Right ventricle myocardium superior (tissue), 1 donor: ENCODE measurements at places on chromosomes 11 and 22. TPM values are rescaled to one million over a fixed set of nuclear protein-coding genes. Genes with fewer than 3 reads are reported as not detected.
A peak's percentile ranks its signal among the peaks of the same experiment; 100 is the strongest.

GRCh38 chr11:69008737-69009440 is 4.2 kb downstream of the MRGPRF start:
- peak; percentile 81 for DNase-seq

DNA sequence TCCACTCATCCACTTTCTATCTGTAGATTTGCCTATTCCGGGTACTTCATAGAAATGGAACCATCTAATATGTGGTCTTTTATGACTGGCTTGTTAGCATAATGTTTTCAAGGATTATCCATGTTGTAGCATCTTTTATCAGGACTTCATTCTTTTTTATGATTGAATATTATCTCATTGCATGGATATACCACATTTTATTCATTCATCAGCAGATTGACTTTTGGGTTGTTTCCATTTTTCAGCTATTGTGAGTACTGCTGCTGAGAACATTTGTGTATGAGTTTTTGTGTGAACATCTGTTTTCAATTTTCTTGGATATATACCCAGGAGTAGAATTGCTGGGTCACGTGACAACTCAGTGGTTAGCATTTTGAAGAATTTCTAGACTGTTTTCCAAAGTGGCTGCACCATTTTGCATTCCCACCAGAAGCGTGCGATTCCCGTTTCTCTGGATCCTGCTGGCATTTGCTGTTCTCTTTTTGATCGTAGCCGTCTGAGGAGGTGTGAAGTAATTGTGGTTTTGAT is 8.9 kb downstream of the DERL3 start:
- no peak for DNase-seq

The SYT9 gene
- 0.13 TPM for total RNA-seq

DNA sequence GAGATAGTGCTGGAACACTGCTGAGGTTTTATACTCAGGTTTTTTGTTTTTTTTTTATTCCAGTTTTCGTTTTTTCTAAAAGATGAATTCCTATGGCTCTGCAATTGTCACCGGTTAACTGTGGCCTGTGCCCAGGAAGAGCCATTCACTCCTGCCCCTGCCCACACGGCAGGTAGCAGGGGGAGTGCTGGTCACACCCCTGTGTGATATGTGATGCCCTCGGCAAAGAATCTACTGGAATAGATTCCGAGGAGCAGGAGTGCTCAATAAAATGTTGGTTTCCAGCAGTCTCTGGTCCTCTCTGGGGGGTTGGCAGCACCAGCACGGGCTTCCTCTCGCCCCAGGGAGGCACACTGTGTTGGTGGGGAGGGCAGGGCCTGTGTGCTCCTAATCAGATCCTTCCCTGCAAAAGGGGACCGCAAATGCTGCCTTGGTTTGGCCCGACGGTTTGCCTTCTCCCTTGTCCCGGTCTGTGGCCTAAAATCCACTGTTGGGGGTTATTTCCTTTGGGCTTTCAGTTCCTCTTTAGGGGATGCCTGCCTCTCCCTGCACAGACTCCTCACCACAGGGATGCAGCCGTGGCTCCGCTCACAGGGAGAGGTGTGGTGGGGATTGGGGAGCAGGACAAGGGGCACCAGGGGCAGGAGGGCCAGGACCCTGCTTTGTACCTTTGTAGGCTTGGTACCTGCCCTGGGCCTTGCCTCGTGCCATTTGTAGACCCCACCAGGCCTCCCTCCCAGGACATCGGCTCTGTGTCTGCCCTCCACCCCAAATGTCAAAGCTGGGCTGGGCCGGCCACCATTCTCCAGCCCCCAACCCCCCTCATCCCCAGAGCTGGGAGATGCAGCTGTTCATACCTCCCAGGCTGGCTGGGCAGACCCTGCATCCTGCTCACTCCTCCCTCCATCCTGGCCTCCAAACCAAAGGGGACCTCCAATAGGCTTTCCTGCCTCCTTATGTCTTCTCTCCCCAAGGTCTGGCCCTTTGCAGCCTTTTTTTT is 13.5 kb downstream of the MCAT start:
- no peak for DNase-seq

The DKK3 gene
- 520 TPM for total RNA-seq

The LRRC56 gene
- 0.13 TPM for total RNA-seq

The GTSE1 gene
- 0.43 TPM for total RNA-seq

The PANX3 gene
- total RNA-seq: not detected

The TP53AIP1 gene
- not detected for total RNA-seq

The UBQLN3 gene
- total RNA-seq: not detected

DNA sequence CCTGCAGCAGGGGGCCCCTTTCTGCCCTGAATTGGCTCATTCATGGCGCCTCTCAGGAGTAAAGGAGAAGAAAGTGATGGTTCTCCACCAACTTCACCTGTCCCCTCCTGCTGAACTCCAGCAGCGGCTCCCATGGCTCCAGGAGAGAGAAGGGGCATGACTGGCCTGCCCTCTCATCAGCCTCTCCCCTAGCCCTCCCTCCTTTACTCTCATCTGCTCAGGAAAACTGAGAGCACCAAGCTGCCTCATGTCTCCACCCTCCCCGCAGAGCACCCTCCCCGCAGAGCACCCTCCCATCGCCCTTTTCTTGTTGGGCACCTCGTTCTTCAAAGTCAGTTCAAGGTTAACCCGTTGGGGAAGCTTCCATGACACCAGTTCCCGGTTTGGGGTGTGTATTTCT is 82.1 kb upstream of the ATXN10 start:
- no peak for DNase-seq

- DNase-seq: peak; percentile 66
Measured at GRCh38 chr22:22877523-22878210, 9.9 kb upstream of the IGLL5 start.

The PARVG gene
- total RNA-seq: 3.5 TPM

The JOSD1 gene
- total RNA-seq: 17.2 TPM

- DNase-seq: no peak
Measured at GRCh38 chr22:37266581-37267134, 15.7 kb upstream of the CYTH4 start.

- no peak for DNase-seq
Measured at GRCh38 chr11:122207921-122208764, 92.1 kb upstream of the BLID start.

GRCh38 chr22:37098976-37099591 is 10.4 kb downstream of the TMPRSS6 start:
- DNase-seq: no peak

The CCDC116 gene
- 0.24 TPM for total RNA-seq

The SLC22A12 gene
- total RNA-seq: not detected

The GGT5 gene
- 21.0 TPM for total RNA-seq

The RAB38 gene
- 0.73 TPM for total RNA-seq

The KBTBD3 gene
- total RNA-seq: 7.6 TPM

DNA sequence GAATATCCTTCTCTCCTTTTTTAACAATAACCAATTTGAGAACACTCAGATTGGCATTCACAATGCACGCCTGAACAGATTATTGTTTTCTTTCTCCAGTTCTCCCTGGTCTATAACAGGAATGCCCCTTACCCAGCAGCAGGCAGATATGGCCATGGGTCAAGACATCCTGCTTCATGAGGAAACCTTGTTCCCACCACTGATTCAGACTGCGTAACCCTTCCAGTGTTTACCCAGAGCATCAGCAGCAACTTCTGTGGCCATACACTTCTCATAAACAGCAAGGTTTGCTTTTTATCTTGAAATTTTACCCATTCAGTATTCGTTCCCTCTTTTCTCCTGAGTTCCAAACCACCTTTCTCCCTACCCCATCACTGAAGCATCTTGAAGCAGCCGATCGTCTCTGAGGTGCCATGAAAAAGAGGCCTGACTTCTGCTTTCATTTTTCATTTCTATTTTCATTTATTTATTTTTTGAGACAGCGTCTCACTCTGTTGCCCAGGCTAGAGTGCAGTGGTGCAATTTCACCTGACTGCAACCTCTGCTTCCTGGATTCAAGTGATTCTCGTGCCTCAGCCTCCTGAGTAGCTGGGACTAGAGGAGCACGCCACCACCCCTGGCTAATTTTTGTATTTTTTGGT is 9.6 kb downstream of the PTS start:
- DNase-seq: no peak

DNA sequence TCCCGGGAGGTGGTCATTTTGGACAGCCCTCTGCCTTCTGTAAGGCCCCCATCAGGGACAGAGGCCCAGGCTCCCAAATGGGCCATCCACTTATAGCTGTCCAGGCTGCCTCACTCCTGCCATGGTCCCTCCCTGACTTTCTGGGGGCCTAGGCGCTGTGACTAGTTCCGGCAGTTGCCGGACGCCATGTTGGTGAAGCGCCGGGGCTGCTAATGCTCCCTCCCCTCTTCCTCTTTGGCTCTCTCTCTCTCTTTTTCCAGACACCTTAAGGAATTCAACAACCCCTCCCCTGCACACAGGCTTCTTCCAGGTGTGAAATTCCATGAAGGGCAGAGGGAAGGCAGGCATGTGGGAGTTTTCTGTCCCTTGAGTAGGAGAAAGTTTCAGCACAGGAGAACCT is 445.6 kb downstream of the SOX6 start:
- DNase-seq: no peak

GRCh38 chr11:65487467-65488272 is 11.2 kb upstream of the MALAT1 start:
- peak; percentile 99 for DNase-seq

GRCh38 chr11:128733440-128734102 is 39.7 kb downstream of the FLI1 start:
- DNase-seq: no peak

GRCh38 chr11:82315093-82315492 is 418.6 kb downstream of the FAM181B start:
- DNase-seq: no peak

DNA sequence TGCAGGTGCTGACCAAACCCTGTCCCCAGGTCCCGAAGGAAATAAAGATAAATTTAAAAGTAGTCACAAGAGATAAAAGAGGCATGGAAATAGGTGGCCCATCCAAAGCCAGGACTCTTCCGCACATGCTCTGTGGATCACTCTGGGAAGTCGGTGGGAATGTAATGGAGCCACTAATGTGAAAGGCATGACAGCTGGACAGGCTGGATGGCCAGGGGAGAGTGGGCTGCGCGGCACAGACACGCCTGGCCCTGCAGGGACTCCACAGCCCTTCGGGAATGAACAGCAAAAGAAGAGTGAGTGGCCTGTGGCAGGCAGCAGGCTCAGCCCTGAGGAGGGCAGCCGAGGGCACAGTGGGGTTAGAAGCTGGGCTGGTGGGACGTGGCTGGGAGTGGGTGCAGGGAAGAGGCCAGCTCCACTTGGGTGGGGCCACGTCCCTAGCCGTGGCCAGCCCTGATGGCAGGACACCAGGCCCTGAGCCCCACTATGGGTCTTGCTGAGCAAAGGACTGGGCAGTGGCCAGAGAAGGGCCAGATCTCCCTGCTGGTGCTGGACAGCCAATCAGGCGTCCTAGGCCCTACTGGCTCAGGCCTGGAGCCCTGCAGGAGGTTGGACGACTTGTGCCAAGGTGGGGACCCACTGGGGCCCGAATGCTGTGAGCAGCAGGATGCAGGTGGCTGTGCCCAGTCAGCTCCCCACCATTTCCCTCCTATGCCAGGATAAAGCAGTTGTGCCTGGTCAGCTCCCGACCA is 31.3 kb upstream of the GNB1L start:
- DNase-seq: peak; percentile 42

- no peak for DNase-seq
Measured at GRCh38 chr11:89487016-89487415, 4.2 kb downstream of the NOX4 start.

The DEFB131B gene
- not detected for total RNA-seq

GRCh38 chr11:68470304-68470811 is 9.8 kb downstream of the PPP6R3 start:
- DNase-seq: no peak

DNA sequence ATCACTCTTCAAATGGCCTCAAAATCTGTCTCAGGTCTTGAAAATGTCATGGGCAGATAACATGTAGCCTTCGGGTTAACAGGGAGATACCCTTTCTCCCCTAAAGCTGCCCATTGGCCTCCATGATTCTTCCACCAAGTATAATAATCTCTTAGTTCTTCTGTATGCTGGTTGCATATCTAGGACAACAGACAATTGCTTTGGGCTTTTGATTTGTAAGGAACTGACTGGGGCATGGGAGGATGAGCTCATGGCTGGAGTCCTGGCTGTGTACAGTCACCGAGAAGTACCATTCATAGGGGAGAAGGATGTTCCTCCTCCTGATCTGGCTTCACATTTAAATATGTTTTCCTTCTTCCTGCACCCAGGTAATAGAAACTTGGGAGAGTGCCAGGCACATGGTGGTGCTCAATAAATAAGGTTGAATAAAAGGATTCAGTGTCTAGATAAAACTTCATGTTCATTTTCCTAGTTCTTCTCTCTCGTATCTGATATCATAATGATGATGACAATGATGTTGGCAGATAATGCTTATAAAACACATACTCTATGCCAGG is 2.8 kb upstream of the AMPD3 start:
- DNase-seq: no peak
